NCI-H460 (cell line): ENCODE measurements at places on chromosomes 16 and 17. TPM values are rescaled to one million over a fixed set of nuclear protein-coding genes. Genes with fewer than 3 reads are reported as not detected.

DNA sequence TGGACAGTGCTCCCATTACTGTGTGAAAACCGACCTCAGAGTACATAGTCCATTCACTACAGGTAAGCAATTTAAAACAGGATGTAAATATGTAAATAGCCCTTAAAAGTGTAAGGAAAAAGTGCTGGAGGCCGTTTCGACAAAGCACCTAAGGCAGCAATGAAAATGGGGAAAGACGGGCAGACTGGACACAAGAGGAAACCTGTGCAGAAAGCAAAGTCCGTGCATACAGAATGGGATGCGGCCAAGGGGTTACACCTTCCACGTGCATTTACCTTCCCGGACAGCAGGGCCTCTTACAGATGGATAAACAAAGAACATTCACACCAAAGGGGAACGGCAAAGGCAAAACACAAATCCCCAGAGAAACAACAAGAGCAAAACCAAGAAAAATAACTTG is 32.0 kb downstream of the LMF1 start:
- DNase-seq = no peak

The OTOA gene
- not detected in 2 replicates for total RNA-seq

- DNase-seq = no peak
Measured at GRCh38 chr16:50161950-50162349, 8.8 kb downstream of the TENT4B start.

- no peak for DNase-seq
Measured at GRCh38 chr17:9648521-9649110, 3.3 kb downstream of the USP43 start.

DNA sequence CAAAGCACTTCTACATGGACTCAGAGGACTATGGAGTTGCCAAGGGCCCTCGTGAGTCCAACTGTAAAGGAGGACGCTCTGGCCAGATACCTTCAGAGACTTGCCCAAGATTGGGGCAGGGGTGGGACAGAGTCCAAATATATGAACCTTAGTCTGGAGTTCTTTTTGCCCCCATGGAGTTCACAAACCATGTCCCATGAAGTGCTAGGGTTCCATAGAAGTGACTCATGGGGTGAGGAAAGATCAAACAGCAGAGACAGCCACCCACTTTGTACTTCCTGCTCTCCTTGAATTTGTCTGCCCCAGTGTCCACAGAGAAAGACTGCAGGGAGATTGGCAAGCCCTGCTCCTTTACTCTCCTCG is 29.0 kb downstream of the SRL start:
- DNase-seq = no peak

DNA sequence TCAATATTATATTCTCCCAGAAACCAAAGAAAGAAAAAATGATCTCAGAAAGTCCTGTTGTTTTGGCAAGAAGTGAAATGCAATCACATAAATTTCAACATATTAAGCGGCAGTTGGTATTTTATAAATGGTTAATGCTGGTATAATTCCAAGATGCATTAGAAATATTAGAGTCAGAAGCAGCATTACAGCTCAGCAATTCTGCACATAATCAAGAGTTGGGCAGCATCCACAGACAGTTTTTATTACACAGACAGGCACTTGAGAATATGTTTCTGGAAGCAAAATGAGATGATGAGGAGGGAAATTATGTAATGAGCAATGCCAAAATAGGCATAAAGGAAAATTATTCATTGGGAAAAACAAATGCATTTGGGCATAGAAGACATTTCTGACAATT is 148.1 kb downstream of the KCNJ2 start:
- no peak for DNase-seq

The KRTAP1-5 gene
- not detected in 2 replicates for total RNA-seq

DNA sequence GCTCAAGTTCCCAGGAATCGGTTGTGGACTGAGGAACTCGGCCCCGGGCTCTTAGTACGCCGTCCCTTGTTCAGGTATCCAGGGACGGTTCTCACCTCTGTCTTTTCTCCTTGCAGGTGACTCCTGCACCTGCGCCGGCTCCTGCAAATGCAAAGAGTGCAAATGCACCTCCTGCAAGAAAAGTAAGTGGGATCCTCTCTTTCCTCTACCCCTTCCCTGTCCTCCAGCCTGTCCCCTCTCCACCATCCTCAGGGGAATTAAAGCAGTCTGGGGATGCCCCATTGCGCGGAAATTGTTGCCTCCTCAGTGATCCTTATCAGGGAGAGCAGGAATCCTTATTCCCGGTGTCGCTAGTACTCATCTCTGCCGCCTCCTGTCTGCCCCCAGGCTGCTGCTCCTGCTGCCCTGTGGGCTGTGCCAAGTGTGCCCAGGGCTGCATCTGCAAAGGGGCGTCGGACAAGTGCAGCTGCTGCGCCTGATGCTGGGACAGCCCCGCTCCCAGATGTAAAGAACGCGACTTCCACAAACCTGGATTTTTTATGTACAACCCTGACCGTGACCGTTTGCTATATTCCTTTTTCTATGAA is 585 bp downstream of the MT2A start:
- no peak for DNase-seq

- no peak for DNase-seq
Measured at GRCh38 chr17:74525781-74526288, 5.4 kb downstream of the CD300LB start.

DNA sequence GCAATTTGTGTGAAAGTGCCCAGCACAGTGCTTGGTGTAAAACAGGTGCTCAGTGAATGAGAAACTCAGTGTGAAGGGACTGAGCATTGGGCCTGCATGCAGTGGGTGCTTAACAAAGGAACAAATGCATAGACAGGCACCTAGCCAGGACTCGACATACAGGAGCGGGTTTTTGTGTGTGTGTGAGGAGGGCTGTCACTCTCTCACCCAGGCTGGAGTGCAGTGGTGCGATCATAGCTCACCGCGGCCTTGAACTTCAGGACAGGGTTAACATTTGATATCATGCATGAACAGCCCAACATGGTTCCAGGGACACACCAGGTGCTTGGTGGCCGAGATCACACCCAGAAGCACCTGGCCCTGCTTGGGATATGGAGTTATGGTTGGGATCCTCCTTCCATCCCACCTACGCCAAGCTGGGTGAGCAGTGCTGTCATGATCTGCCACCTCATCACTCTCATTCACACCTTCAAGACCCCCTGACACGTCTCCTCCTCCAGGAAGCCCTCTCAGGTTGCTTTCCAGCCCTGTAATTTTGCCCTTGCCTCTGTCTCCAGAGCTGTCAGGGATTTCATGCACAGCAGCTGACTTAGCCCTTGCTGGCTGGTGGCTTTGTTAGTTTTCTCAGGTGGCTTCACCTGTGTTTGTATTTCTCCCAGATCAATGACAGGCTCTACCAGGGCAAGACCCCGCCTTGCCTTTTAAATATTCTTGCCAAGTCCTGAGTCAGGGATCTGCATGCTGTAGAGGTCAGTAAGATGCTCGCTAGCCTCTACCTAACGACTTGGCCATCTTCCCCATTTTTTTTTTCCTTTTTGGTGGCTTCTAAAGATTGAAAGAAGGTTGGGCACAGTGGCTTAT is 66.4 kb downstream of the OR1D5 start:
- no peak for DNase-seq

DNA sequence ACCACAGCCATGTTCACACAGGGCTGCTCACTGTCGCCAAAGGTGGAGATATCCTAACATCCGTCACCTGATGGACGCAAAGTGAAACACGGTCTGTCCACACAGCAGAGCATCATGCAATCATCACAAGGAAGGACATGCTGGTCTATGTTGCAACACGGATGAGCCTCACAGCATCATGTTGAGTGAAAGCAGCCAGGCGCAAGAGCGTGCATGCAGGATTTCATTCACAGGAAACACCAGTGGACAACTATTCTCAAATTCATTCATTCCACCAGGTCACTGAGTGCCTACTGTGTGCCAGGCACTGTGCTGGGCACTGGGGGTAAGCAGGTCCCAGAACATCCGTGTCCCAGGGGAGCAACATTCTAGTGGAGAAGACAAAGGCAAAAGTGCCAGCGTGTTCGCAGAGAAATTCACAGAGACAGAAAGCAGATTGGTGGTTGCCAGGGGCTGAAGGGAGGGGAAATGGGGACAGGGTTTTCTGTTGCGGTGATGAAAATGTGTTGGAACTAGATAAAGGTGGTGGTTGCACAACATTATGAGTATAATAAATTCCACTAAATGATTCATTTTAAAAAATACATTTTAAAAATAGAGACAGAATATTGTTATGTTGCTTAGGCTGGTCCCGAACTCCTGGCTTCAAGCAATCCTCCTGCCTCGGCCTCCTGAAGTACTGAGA is 22.7 kb upstream of the KCNJ12 start:
- no peak for DNase-seq

The CES4A gene
- not detected in 2 replicates for total RNA-seq

DNA sequence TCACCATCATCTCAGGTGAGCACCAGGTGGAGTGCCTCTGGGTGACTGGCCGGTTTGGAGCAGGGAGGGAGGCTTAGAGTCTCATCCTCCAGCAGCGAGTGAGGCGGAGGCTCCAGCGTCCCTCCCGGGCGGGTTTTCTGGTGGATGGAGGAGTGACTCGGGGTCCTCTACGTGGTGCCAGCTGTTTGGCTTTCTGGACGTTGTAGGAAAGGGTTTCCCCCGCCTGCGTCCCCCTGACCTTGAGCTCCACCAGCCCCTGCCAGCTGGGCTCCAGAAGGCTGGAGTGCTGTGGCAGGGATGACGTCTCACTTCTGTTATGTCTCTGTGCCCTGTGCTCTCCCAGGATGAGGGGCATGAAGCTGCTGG is 522 bp downstream of the DNASE1 start:
- no peak for DNase-seq

DNA sequence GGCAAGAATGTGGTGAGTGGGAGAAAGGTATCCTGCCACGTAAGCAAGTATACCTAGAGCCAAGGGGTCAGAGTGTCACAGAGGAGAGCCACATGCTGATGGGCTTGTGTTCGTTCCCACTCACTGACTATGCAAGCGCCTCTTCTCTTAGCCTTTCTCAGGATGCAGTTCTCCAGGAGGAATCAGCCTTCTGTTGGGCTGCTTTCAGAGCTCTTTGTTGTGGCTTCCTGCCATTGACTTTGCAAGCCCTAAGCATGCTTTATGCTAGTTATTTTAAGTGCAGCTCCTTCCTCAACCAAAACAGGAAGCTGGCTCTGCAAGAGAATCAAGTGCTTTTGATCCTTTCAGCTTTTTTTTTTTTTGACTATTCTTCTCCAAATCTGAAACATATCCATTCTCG is 66.6 kb downstream of the SIAH1 start:
- no peak for DNase-seq

The SNX11 gene
- total RNA-seq = 12.3 and 12.9 TPM in 2 replicates

The NGFR gene
- total RNA-seq = 0.07 TPM in 1 of 2 replicates, not detected in the other
